ENCODE measurements at places on chromosomes 1 and 21.
A peak's percentile ranks its signal among the peaks of the same experiment; 100 is the strongest.

DNA sequence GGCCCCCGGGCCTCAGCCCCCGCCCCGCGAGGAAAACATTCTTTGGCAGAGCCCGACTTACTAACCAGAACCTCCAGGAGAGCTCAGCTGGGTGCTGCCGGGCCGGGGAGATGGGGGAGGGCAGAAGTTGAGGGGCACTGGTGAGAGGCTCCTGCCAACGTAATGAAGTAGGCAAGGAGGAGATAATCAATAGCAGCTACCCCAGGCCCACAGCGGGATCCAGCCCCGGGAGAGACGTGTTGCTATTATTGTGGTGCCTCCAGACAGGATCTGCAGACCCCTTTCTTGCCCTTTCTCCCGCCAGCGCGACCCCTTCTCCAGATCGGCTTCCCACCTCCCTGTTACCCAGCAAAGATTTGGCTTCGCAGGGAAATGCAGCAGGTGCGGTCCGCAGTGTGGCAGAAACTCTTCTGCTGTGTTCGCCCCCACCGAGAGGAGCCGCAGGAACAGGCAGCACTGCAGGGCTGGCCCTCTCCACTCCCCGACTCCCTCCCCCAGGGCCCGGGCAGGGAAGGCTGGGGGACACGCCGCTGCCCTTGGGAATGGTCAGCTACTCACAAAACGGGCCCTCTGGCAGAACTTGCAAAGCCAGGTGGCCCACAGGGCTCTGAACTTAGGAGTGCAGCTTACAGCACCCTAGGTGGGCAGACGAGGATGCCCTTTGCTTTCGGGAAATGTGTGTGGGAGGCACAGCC lies 1.5 kb upstream of the KCNA2 start:
- no peaks in the 10 kb centered on the region for H3K36me3 ChIP-seq
- no peak overlapping the region for H3K27ac ChIP-seq

- no peak for DNase-seq
- H3K36me3 ChIP-seq = no peaks in the 10 kb centered on the region
- H3K27ac ChIP-seq = no peak overlapping the region
- no peak overlapping the region for H3K4me3 ChIP-seq
Measured at GRCh38 chr21:31088474-31088751, 50.1 kb upstream of the KRTAP19-8 start.

- no peak overlapping the region for H3K4me3 ChIP-seq
- no peaks in the 10 kb centered on the region for H3K27me3 ChIP-seq
- no peaks in the 10 kb centered on the region for H3K4me1 ChIP-seq
- DNase-seq = no peak
- no peaks in the 10 kb centered on the region for H3K36me3 ChIP-seq
Measured at GRCh38 chr1:193660428-193660827, 474.0 kb upstream of the B3GALT2 start.

- no peak overlapping the region for H3K4me3 ChIP-seq
- no peaks in the 10 kb centered on the region for H3K36me3 ChIP-seq
- no peaks in the 10 kb centered on the region for H3K27me3 ChIP-seq
- no peaks in the 10 kb centered on the region for H3K4me1 ChIP-seq
Measured at GRCh38 chr1:45843474-45843905, 40.1 kb downstream of the MAST2 start.

DNA sequence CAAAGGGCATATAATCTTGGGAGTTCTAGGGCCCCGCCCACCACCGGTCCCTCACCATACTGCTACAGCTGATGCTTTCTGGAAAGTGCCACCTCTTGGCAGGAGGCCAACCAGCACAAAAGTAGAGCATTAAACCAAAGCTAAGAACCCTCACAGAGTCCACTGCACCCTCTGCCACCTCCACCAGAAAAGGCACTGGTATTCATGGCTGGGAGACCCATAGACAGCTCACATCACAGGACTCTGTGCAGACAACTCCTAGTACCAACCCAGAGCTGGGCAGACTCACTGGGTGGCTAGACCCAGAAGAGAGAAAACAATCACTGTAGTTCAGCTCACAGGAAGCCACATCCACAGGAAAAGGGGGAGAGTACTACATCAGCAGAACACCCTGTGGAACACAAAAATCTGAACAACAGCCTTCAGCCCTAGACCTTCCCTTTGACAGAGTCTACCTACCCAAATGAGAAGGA lies 10.8 kb downstream of the THEM4 start:
- H3K4me1 ChIP-seq = peaks cover 55% of the 10 kb centered on the region
- peak overlapping the region; percentile 40 for H3K4me3 ChIP-seq
- DNase-seq = peak; percentile 26
- H3K36me3 ChIP-seq = peaks cover 2% of the 10 kb centered on the region

GRCh38 chr1:235935235-235936225 lies 68.8 kb upstream of the LYST start:
- H3K27me3 ChIP-seq = no peaks in the 10 kb centered on the region
- H3K27ac ChIP-seq = no peak overlapping the region
- DNase-seq = no peak
- H3K4me3 ChIP-seq = no peak overlapping the region

GRCh38 chr1:6185635-6186382 lies 5.7 kb upstream of the CHD5 start:
- H3K4me1 ChIP-seq = no peaks in the 10 kb centered on the region
- no peak for DNase-seq
- H3K27ac ChIP-seq = no peak overlapping the region
- H3K36me3 ChIP-seq = peaks cover 28% of the 10 kb centered on the region

DNA sequence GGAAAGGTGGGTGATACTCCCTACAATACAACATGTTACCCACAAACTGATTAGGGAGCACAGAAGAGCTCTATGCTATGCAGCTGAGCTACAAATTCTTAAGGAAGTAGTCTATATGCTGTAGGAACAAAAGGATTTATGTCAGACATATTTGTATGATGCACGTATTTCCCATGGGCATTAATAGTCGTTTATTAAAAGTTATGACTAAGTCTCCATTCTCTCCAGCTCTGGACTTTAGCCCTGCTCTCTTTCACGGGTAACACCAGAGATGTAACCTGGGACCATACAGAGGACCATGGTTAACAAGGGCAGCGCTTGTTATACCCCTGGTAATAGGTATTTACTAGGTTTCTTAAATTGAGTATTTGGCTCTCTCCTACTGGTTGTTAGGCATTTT lies 168.2 kb upstream of the C1orf105 start:
- H3K4me1 ChIP-seq = no peaks in the 10 kb centered on the region
- DNase-seq = no peak
- H3K27me3 ChIP-seq = no peaks in the 10 kb centered on the region
- H3K36me3 ChIP-seq = no peaks in the 10 kb centered on the region
- H3K4me3 ChIP-seq = no peak overlapping the region

GRCh38 chr1:115890580-115890979 lies 49.7 kb upstream of the NHLH2 start:
- no peaks in the 10 kb centered on the region for H3K4me1 ChIP-seq
- H3K4me3 ChIP-seq = no peak overlapping the region
- no peaks in the 10 kb centered on the region for H3K36me3 ChIP-seq
- DNase-seq = no peak
- H3K27me3 ChIP-seq = no peaks in the 10 kb centered on the region
- H3K27ac ChIP-seq = no peak overlapping the region

GRCh38 chr21:41407541-41408460 lies 18.2 kb upstream of the MX1 start:
- H3K4me3 ChIP-seq = no peak overlapping the region

DNA sequence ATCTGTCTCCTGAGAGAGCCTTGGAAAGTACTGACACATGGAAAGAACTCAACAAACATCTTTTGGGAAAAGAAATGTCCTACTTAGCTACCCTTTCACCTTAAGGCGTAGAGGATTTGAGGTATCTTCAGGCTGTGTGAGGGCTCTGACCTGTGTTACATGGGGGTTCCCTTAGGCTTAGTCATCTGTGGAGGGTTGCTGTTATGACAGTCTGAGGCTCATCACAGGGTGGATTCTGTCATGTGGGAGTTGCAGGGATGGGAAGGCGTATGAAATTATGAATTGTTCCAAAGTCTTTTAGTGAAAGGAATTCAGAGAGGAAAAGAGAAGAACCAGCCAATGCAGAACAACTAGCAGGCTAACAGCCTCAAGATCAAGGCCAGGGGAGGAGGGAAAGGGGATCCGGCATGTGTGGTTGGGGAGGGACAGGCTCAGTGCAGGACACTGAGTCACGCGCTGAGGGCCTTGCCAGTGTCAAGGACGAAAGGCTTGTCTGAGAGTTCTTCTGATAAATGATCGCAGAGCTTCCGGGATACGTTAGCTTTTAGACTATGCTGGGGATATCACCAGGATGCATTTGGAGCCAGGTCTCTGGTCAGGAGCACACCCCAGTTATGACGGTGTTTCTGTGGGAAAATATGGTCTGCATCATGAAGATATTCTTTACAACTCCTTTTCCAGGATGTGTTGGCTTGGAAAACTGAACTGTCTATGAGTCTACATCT lies 24.6 kb upstream of the PLA2G2C start:
- no peak overlapping the region for H3K27ac ChIP-seq
- no peaks in the 10 kb centered on the region for H3K36me3 ChIP-seq
- H3K27me3 ChIP-seq = peaks cover 4% of the 10 kb centered on the region
- no peak for DNase-seq

DNA sequence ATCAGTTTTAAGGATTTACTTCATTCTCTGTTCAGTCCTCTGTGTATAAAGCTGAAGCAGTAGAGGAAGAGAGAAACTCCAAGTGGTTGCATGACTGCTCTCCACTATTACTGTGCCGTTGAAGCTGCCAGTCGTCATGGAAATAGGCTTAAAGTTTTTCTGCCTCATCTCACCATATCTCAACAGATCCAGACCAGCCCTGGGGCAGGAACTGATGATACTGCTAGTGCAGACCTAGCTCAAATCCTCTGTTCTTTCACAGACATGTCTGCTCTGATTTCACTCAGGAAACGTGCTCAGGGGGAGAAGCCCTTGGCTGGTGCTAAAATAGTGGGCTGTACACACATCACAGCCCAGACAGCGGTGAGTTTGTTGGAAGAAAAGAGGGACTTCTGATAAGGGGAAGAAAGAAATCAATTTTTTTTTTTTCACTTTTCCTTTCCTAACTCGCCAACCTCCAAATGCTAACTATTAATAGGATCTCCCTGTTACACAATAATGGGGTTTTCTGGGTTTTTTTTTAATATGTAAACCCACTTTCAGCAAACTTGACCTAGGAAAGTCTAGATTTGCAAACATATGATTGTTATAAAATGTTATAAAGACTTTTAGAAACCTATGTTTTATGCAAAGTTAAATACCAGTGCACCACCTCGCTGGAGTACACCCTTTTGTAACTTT lies 22.2 kb upstream of the STRIP1 start:
- H3K36me3 ChIP-seq = peaks cover 44% of the 10 kb centered on the region
- no peak overlapping the region for H3K4me3 ChIP-seq
- no peaks in the 10 kb centered on the region for H3K4me1 ChIP-seq
- no peak overlapping the region for H3K27ac ChIP-seq

- no peaks in the 10 kb centered on the region for H3K4me1 ChIP-seq
- peaks cover 2% of the 10 kb centered on the region for H3K36me3 ChIP-seq
Measured at GRCh38 chr1:16260814-16261213, 23.8 kb upstream of the CPLANE2 start.

DNA sequence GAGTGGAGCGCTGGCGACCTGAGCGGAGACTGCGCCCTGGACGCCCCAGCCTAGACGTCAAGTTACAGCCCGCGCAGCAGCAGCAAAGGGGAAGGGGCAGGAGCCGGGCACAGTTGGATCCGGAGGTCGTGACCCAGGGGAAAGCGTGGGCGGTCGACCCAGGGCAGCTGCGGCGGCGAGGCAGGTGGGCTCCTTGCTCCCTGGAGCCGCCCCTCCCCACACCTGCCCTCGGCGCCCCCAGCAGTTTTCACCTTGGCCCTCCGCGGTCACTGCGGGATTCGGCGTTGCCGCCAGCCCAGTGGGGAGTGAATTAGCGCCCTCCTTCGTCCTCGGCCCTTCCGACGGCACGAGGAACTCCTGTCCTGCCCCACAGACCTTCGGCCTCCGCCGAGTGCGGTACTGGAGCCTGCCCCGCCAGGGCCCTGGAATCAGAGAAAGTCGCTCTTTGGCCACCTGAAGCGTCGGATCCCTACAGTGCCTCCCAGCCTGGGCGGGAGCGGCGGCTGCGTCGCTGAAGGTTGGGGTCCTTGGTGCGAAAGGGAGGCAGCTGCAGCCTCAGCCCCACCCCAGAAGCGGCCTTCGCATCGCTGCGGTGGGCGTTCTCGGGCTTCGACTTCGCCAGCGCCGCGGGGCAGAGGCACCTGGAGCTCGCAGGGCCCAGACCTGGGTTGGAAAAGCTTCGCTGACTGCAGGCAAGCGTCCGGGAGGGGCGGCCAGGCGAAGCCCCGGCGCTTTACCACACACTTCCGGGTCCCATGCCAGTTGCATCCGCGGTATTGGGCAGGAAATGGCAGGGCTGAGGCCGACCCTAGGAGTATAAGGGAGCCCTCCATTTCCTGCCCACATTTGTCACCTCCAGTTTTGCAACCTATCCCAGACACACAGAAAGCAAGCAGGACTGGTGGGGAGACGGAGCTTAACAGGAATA lies 4.2 kb downstream of the TFAP2E start:
- peak overlapping the region; percentile 81 for H3K4me3 ChIP-seq
- H3K4me1 ChIP-seq = peaks cover 20% of the 10 kb centered on the region

DNA sequence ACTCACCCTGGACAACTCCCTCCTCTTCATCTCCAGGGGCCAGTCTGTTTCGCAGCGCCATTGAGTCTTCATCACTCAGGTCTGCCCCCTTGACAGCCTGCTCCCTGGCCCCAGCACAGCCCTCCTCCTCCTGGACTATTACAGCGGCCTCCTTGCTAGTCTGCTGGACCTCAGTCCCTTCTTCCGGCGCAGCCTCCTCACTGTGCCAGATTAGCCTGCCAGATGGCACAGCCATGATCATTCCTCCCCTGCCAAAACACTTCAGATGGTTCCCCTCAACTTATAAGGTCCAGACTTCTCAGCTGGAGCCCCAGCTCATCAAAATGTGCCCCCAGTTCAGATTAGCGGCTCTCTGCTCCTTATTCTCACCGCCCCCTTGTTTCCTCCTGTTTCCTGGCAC lies 7.0 kb upstream of the CELSR2 start:
- DNase-seq = no peak
- H3K27me3 ChIP-seq = no peaks in the 10 kb centered on the region
- H3K27ac ChIP-seq = no peak overlapping the region
- peaks cover 12% of the 10 kb centered on the region for H3K4me1 ChIP-seq
- H3K36me3 ChIP-seq = no peaks in the 10 kb centered on the region
- no peak overlapping the region for H3K4me3 ChIP-seq

DNA sequence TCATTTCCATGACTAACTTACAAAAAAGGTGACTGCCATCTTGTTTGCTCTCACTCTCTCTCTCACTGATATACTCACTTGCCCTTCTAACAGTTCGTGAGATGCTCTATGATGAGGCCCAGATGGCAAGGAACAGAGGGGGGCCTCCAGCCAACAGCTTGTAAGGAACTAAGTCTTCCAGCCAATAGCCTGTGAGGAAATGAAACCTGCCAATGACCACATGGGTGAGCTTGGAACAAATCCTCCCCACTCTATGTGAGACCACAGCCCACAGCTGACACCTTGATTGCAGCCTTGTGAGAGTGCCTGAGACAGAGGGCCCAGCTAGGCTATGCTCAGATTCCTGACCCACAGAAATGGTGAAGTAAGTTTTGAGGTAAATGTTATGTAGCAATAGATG lies 153.7 kb downstream of the HHIPL2 start:
- no peak overlapping the region for H3K4me3 ChIP-seq
- no peaks in the 10 kb centered on the region for H3K27me3 ChIP-seq
- no peaks in the 10 kb centered on the region for H3K4me1 ChIP-seq

DNA sequence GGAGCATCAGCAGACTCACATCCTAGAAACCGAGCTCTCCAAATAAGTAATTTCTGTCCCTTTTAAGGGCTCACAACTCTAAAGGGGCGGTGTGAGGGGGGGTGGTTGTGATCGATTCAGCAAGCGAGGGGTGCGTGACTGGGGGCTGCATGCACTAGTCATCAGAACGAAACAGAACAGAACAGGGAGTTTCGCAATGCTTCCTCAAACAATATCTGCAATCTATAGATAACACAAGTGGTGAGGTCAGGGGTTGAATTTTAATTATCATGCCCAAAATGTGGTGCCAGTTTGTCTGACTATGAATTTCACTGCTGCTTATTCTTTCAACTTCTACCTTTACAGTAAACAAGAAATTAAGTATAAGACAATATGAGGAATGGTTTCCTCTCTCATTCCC lies 1003.0 kb upstream of the NCAM2 start:
- H3K4me3 ChIP-seq = no peak overlapping the region
- H3K4me1 ChIP-seq = no peaks in the 10 kb centered on the region
- no peak overlapping the region for H3K27ac ChIP-seq
- no peak for DNase-seq

All from CD8-positive, alpha-beta memory T cell (primary cell).